ENCODE measurements at places on chromosomes 5 and 9.

DNA sequence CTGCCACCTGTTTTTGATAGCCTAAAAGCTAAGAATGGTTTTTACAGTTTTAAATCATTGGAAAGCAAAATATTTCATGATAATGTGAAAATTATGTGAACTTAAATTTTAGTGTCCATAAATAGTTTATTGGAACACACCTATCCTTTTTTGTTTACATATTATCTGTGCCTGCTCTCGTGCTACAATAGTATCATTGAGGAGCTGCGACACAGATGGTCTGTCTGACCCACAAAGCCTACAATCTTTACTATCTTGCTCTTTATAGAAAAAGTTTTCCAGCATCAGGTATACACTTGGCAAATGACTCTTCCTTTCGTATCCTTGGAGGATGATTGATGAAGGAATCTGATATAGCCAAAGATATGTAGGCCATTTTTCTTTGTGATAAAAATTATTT lies 40.2 kb downstream of the TTC1 start:
- DNase-seq: no peak

DNA sequence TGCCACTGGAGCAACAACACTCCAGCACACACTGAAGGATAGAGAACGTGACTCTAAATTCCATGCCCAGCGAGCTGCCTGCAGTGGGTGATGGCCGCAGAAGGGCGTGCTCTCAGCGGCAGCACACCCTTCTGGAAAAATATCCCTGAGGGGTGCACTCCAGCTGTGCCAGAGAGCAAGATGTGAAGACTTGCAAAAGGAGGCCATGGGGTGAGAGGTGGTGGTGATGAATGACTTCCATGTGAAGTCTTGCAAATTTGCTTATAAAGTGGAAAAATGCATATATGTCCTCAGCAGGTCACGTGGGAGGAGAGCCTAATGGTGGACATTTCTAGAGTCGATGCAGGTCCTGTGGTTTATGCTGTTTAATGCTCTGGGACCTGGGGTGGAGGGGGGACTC lies 39.8 kb upstream of the COL5A1 start:
- no peak for DNase-seq

DNA sequence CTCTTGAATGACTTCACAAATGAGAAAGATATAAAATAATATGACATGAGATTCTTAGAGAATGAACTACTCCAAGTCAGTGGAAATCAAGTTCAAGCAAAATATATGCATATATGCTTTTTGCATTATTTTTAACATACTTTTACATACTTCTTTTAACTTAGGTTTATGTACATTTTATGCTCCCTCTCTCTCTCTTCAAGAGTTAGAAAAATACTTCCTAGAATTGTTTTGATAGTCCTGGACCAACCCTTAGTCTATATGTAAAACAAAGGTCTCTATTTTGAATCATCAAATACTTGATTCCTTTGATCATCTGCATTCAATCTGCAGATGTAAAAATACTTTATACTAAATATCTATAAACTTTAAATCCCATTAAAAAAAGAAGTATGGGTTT lies 187.8 kb downstream of the DEPDC1B start:
- DNase-seq: no peak

DNA sequence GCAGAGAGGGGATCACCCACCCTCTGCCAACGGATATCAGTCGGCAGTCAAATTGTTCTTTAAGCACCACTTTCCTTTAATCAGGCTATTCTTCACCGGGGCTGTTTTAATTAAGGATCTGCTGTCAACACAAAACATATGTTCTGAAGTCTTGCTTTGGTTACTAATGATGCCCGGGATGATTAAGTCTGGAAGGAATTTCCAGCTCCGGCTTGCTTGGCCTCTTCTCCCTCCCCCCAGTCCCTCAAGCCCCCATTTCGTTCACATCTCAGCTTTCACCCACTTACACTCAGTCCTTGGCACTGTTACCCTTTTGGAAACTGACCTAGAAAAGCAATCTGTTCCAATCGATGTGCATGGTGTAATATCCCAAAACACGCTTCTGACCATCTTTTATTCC lies 74.7 kb downstream of the MSX2 start:
- no peak for DNase-seq

DNA sequence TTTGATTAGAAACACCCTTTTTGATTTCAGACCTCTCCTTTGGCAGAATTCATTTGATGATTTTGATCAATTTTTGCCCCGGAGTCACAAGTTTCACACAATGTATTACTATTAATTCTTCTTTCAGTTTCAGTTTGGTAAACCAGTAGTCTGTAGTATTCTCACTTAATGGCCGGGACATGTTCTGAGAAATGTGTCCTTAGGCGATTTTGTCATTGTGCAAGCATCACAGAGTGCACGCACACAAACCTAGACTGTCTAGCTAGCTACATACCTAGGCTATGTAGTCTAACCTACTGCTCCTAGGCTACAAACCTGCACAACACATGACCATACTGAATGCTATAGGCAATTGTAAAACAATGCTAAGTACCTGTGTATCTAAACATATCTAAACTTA lies 662.5 kb downstream of the IRX1 start:
- DNase-seq: no peak

DNA sequence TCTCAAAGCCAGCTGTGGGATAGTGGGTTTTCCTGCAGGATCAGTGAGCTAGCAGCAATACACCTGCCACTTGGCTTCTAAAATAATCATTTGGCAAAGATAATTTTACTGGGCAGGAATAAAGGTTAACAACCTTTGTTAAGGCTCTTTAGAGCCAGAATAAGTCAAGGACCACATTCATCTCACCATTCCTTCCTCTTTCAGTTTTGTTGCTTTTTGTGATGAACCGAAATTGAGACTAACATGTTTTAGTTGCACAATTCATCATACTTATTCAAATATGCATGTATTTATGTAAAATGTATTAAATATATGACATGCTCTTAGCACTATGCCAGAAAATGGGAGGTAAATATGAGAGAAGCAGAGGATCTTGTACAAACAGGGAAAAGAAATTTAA lies 824.4 kb upstream of the TYRP1 start:
- DNase-seq: no peak

- DNase-seq: no peak
Measured at GRCh38 chr9:13267743-13268142, 11.7 kb downstream of the MPDZ start.

DNA sequence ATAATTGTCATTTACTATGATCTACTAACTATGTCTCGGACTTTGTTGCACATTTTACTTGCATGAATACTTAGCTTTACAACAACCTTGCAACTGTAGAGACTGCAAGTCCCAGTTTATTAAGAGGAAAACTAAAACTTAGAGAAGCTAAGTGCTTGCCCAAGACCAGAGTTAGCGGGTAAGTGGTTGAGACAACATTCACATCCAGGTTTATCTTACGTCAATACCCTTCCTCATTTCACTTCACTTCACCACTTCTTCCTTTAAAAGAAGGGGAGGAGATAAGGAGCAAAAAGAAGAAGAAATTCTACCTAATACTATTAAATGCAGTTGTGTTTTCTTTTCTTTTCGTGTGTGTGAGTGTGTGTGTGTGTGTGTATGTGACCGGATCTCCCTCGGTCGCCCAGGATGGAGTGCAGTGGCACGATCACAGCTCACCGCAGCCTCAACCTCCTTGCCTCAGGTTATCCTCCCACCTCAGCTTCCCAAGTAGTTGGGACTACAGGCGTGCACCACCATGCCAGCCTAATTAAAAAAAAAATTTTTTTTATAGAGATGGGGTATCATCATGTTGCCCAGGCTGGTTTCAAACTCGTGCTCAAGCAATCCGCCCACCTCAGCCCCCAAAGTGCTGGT lies 37.4 kb downstream of the MEGF9 start:
- DNase-seq: no peak

- DNase-seq: peak; percentile 50
Measured at GRCh38 chr9:133199648-133200321, 9.3 kb downstream of the OBP2B start.

- DNase-seq: no peak
Measured at GRCh38 chr5:134135091-134135655, 20.7 kb downstream of the TCF7 start.

GRCh38 chr5:128630121-128630520 lies 92.1 kb upstream of the FBN2 start:
- no peak for DNase-seq

- no peak for DNase-seq
Measured at GRCh38 chr9:23842565-23843129, 16.6 kb upstream of the ELAVL2 start.

GRCh38 chr9:81622471-81623255 lies 66.7 kb downstream of the TLE1 start:
- DNase-seq: no peak

DNA sequence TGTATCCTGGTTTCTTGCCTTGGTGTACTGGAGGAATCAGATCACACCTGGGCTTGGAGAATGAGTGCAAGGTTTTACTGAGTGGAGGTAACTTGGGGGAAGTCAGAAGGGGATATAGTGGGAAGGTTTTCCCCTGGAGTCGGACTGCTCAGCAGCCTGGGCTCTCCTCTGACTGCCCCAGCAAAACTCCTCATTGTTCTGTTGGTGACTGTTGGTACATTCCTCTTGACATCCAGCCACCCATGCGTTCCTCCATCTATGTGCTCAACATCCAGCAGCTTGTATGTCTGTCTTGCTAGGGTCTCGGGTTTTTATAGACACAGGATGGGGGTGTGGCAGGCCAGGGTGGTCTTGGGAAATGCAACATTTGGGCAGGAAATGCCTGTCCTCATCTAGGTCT lies 96.0 kb downstream of the ZFAND5 start:
- DNase-seq: no peak

- no peak for DNase-seq
Measured at GRCh38 chr5:90020575-90021538, 388.7 kb downstream of the CETN3 start.

DNA sequence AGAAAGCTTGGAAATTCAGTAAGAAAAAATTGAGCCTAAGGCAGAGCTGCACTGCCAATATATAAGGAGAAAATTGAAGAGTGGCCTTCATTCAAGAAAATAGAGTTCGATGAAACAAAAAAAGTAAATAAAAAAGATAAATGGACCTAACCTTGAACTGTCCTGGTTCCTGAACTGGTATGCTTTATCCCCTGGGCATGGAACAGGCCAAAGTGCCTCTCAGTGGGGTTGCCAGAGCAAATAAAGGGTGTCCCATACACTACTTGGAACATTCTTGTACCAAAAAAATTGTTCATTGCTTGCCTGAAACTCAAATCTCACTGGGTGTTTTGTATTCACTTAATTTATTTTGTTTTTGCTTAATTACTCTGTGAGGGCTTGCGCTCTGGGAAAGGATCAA lies 42.2 kb upstream of the TUT7 start:
- no peak for DNase-seq

DNA sequence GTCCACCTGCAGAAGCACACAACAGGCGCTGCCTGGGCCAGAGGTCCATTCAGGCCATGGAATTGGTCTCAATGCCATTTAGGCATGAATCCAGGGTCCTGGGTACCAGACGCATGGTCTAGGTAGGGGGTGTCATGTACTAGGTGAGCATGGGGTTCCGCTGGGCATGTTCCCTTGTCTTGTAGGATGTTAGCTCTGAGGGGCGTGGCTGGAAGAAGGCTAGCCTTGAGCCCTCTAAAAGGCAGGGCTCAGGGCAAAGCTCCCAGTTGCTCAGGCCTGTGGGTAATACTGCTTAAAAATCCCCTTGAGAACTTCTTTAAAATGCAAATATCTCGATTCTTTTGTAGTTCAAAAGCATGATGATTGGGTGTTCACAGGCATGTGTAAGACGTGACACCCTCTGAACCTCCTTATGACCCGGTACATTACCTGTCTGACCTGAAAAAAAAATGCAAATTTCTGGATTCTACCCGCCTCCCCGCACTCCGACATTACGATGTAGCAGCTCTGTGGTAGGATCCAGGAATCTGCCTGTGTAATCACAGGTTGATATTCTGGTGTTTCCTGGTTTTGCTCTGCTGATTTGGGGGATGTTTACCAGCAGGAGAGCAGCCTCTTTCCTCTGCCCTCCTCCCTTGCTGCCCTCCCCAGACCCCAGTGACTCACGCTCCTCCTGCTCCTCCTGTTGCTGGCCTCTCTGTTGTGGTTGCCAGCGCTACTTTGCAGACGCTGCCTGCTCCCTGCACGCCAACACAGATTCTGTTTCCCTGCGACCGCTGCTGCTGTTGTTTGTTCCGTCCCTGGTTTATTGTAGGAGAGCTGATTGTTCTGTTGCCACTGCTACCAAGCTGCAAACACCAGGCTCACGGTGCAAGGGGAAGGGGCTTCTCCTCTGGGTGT lies 5.7 kb downstream of the TMC1 start:
- peak; percentile 45 for DNase-seq

DNA sequence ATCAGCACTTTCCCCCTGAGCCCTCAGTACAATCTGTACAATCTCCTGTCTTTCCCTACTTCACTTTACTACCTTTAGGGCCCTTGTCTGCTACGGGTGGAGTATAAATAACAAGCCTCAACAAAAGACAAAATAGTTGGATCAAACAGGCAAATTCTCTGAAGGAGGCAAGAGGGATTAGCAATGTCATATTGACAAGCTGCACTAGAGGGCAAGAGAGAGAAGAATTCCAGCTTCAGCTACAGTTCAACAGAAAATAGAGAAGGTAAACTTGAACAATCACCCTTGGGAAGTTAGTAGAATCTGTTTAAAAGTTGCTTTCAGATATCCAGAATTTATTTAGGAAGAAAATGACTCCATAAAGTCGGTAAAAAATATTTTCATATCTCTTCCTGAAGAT lies 68.4 kb upstream of the IZUMO3 start:
- DNase-seq: no peak

DNA sequence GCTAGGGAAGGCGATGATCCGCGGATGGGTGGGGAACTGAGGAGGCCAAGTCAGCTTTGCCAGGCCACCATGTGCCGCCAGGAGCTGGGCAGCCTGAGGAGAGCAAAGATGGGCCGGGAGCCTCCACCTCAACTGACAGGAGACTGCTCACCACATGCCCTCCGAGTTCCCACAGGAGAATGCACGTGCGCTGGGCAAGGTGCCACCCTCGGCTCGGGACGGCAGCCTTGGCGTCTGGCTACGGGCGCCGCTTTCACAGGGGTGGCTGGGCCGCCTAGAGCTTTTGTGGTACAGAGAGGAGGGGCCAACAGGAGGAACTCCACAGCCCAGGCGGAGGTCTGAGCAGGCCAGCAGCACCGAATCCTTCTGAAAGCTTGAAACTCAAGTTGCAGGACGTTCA lies 5.3 kb upstream of the TBC1D9B start:
- DNase-seq: no peak

- no peak for DNase-seq
Measured at GRCh38 chr9:3262826-3263529, 262.8 kb downstream of the RFX3 start.

DNA sequence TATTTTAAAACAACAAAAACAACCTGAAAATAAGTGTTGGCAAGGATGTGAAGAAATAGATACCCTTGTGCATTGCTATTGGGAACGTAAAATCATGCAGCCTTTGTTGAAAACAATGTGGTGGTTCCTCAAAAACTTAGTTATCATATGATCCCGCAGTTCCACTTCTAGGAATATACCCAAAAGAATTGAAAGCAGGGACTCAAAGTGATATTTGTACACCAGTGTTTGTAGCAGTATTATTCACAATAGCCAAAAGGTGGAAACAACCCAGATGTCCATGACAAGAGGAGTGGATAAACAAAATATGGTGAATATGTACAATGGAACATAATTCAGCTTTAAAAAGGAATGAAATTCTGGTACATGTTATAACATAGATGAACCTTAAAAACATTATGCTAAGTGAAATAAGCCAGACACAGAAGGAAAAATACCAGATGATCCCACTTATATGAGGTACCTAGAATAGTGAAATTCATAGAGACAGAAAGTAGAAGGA lies 29.0 kb downstream of the IRF1 start:
- no peak for DNase-seq
